Kidney tubule cell (primary cell): ENCODE measurements at places on chromosomes 4 and X.

DNA sequence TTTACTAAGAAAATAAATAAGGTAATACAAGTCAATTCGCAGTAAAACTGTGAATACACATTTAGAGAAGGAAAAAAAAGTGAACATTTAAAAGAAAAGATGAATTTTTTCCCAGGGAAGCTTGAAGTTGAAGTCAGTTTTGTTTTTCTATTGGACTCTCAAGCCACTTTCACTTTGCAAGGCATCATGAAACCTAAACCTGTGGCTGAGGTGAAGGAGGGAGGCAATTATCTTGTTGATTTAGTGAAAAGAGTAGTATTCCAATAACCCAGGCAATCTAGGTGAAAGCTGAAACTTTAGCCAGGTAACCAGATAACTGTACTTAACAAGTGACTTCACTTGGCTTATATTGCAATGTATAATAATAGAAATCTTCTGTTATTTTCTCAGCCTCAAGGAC, 138.6 kb downstream of the HDX start:
- DNase-seq: no peak

DNA sequence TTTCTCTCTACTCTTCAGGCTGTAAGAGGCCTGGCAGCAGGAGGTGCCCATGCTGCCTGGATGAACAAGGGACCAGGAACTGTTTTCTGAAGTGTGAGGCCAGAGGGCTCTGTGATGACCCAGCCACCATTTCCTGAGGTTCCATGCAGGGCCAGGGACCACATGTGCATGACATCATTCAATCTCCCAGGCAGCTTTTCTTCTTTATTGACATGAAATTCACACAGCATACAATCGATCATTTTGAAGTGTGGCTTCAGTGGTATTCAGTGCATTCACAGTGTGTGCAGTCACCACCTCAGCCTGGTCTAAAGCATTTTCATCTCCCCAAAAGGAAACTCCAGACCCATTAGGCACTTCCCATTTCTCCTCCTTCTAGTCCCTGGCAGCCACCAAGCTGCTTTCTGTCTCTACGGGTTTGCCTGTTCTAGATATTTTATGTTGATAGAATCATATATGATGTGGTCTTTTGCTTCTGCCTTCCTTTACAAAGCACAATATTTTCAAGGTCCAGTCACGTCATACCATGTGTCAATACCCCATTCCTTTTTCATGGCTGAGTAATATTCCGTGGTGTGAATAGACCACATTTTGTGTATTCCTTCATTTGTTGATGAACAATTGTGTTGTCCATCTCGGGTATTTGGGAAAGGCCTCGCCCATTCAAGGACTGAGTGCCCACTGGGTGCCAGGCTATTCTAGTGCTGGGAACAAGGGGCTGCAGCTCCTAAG, 93.1 kb downstream of the PSAPL1 start:
- peak; percentile 74 for DNase-seq

- no peak for DNase-seq
Measured at GRCh38 chr4:26420913-26421312, 69.4 kb downstream of the CCKAR start.

GRCh38 chr4:110501826-110502225, 25.9 kb downstream of the ENPEP start:
- DNase-seq: peak; percentile 14

DNA sequence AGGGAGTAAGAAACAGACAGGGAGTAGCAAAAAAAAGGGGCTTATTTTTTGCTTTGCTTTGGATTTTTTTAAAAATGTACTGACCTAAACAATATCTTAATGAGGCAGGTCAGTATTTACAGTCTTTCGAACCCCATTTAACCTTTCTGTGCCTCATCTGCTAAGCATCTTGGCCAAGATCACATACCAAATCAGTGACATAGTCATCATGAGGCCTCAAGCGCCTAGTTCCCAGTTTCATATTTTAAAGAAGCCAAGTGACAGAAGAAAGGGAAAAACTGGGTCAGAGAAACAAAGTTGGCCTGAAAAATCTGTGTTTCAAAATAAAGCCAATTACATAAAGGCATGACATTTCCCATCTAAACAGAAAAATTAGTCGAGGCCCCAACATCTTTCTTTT, 94.6 kb upstream of the WDR44 start:
- DNase-seq: peak; percentile 54

- DNase-seq: no peak
Measured at GRCh38 chr4:74083546-74083945, 15.4 kb downstream of the CXCL2 start.

- no peak for DNase-seq
Measured at GRCh38 chrX:77412631-77413030, 34.6 kb upstream of the FGF16 start.

DNA sequence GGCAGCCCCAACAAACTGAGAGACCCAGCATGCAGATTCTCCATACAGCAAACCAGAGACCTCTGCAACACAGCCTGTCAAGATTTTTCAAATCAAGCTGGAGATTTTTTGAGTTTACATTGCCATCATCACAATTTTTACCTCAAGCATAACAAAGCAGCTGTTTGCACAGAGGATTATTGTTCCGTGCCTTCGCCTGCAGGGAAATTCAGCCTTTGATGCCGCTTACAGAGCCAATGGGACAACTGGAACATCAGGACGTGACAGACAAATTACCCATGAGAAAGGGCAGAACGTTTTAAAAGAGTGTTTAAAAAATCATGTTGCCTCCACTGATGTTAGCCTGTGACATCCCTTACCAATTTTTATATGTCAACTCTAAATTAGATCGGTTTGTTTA, 363.7 kb downstream of the FBXW7 start:
- no peak for DNase-seq

GRCh38 chrX:46584736-46585135, 11.2 kb downstream of the CHST7 start:
- no peak for DNase-seq

GRCh38 chr4:24794916-24795665, at the start of gene SOD3:
TSS of gene SOD3 (plus strand) at chr4:24795573. CDS start at chr4:24799522, 3,949 bp downstream.
- DNase-seq: peak; percentile 88

DNA sequence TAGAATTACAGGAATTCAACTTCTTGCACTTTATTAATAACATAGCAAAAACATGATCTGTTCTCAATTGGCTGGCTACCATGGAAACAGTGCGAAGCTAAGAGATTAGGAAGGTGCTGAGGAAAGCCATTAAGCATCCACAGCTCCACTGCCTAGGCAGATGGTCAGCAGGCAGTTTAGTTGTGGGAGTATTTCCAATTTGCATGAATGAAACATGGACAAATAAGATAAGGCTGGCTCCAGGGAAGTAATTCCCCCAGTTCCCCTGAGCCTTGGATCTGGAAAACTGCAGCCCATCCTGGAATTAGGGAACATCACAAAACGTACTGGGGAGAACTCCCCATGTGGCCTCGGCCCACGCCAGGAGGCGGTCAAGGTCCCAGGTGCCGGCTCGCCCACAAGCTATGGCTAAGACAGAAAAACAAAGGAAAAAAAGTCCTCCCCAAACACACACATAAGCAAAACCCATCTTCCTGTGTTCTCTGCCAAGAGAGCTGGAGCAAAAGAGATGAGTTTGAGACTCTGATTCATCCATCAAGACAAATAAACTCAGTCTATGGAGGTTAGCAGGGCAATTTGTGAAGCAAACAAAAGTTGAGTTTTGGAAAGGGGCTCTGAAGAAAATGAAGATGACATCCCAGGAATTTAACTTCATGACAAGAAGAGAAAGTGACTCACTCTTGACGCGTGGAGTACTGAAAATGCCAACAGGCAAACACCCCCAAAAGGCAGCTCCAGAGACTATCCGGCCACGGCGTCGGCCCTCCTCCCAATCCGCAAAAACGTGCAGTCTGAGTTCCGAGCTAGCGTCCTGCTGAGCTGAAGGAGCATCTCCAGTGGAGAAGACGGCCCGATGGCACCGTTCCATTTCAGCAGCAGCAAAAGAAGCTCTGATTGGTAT, 45.1 kb downstream of the IGFBP7 start:
- peak; percentile 64 for DNase-seq

DNA sequence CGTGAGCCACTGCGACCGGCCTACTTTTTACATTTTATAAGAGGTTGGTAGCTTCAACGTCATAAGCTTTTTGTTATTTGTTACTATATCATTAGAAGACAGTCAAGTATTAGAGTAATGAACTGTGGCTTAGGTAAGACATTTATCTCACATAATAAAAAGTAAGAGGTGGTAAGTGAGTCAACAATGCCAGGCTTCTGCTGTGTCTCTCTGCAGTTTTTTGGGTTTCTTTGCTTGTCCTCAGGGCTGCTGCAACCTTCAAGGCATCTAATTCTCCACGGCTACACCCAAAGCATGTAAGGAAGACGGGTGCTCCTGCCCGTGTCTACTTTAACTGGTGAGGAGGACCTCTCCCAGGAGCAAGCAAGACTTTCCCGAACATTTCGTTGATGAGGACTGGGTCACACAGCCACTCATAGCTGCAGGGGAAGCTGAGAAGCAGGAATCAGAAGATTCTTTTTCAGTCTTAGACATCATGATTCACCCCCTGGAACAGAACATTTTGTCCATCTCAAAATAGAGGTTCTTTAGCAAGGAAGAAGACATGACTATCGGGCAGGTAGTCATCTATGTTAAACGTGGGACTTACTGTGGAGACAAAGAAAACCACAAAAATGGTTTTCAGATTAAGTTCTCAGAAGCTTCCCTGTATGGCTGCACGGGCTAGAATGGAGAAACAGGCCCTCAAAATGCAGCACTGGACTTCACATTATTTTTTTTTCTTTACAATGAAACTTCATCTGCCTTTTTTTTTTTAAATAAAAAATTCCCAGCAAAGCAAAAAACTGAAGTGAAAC, 13.0 kb upstream of the RHOH start:
- DNase-seq: no peak

DNA sequence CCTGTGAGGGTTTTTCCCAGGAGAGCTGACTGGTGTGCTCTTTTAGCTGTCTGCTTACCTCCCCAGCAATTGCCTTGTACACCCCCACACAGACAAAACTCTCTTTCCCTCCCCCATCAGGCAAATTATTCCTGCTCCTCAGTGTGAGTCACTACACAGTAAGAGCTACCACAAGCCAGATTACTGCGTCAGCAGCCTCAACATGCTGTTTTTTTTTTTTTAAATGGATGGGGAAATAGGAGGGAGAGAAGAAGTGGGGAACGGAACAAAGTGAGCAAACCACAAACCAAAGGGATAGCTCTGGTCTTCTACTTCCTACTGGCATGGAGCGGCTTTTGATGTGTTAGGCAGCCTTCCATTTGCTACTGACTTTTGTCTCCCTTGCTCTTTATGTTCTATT, 107.5 kb upstream of the ACSL4 start:
- DNase-seq: peak; percentile 90

DNA sequence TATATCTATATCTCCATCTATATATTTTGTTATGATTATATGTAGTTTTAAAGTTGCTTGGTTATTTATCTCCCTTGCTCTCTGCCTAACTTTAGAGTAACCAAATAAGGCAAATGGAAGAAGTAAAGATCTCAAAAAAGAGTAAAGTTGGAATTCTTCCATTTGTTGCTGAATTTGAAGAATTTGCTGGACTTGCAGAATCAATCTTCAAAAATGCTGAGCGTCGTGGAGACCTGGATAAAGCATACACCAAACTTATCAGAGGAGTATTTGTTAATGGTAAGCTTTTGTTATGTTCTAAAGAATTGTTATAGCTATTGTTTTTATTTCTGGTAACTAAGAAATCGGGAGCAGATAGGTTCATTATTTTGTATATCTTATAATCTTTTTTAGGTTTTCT, 43.2 kb downstream of the EXOC1 start:
- no peak for DNase-seq

GRCh38 chr4:174517502-174518445, 4.5 kb downstream of the HPGD start:
- no peak for DNase-seq

GRCh38 chrX:78527818-78528217, 131.3 kb downstream of the RTL3 start:
- DNase-seq: no peak

- DNase-seq: peak; percentile 60
Measured at GRCh38 chr4:79250887-79251286, 75.0 kb downstream of the NAA11 start.

GRCh38 chr4:74431113-74431826, 13.7 kb upstream of the AREG start:
- no peak for DNase-seq
